ENCODE measurements at places on chromosomes 2 and 18. TPM values are rescaled to one million over a fixed set of nuclear protein-coding genes. Genes with fewer than 3 reads are reported as not detected.
A peak's percentile ranks its signal among the peaks of the same experiment; 100 is the strongest.

The STARD6 gene
- not detected for total RNA-seq

DNA sequence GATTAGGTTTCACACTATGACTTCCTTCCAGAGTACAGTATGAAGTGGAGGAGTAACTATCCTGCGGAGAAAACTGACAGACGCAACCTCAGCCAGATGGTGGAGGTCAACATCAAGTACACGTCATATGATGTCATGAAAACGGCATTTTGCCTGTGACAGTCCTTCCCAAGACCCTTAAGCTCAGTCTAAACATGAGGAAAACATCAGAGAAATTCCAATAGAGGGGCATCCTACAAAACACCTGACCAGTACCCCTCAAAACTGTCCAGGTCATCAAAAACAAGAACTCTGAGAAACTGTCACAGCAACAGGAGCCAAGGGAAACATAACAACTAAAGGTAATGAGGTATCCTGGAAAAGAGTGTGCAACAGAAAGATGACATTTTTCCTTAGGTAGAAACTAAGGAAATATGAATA, 1.7 kb downstream of the RNU4ATAC start:
- H3K4me1 ChIP-seq, result peaks cover 21% of the 10 kb centered on the region
- no peak for DNase-seq
- no peak overlapping the region for H3K4me3 ChIP-seq
- no peak overlapping the region for H3K27ac ChIP-seq
- H3K36me3 ChIP-seq, result no peaks in the 10 kb centered on the region

DNA sequence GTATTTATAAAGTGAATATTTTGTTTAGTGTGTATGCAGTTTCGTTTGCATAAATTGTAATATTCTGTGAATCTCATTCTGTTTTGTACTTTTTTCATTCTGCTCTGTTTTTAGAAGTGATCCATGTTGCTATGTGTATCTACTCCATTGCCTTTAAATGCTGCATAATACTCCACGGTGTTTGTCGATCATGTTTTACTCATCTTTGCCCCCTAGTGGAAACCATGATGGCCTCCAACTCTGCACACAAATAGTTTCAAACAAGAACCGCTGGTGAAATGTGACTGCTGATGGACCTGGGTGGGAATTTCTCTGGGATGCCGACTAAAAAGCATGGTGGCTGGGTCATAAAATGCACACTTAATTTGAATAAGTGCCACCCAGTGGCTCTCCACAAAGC, 32.0 kb upstream of the SKOR2 start:
- H3K27ac ChIP-seq, result no peak overlapping the region
- H3K36me3 ChIP-seq, result no peaks in the 10 kb centered on the region
- DNase-seq, result no peak
- H3K4me3 ChIP-seq, result no peak overlapping the region
- no peaks in the 10 kb centered on the region for H3K4me1 ChIP-seq

- no peaks in the 10 kb centered on the region for H3K36me3 ChIP-seq
- no peak overlapping the region for H3K27ac ChIP-seq
- no peaks in the 10 kb centered on the region for H3K27me3 ChIP-seq
- no peak overlapping the region for H3K4me3 ChIP-seq
- no peaks in the 10 kb centered on the region for H3K4me1 ChIP-seq
Measured at GRCh38 chr2:65583061-65583460, 150.7 kb upstream of the SPRED2 start.

DNA sequence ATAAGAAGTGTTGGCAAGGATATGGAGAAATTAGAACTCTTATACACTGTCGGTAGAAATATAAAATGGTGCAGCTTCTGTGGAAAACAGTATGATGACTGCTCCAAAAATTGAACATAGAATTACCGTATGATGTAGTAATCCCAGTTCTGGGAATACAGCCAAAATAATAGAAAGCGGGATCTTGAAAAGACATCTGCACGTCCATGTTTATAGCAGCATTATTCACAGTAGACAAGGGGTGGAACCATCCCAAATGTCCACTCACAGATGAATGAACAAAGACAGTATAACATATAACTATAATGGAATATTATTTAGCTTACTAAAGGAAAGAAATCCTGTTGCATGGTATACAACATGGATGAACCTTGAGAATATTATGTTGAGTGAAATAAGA, 257.7 kb downstream of the TDRD15 start:
- no peaks in the 10 kb centered on the region for H3K36me3 ChIP-seq
- H3K27ac ChIP-seq, result no peak overlapping the region
- no peaks in the 10 kb centered on the region for H3K4me1 ChIP-seq
- no peak for DNase-seq
- H3K4me3 ChIP-seq, result no peak overlapping the region

DNA sequence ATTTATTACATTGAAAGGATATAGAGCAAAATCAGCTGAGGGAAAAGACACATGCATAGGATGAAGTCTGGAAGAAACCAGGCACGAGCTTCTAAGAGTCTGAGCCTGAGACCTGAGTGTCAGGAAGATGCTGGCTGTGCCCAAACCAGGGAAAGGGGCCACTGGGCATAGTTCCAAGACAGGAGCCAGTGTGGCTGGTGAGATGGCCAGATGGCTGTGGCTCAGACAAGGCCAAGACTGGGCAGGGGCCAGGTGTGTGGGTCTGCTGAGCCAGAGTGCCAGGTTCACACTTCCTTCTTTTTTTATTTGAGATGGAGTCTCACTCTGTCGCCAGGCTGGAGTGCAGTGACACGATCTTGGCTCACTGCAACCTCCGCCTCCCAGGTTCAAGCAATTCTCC, 95.5 kb upstream of the ATG16L1 start:
- H3K36me3 ChIP-seq, result peaks cover 84% of the 10 kb centered on the region
- no peaks in the 10 kb centered on the region for H3K4me1 ChIP-seq
- H3K4me3 ChIP-seq, result no peak overlapping the region
- H3K27me3 ChIP-seq, result no peaks in the 10 kb centered on the region
- no peak overlapping the region for H3K27ac ChIP-seq

DNA sequence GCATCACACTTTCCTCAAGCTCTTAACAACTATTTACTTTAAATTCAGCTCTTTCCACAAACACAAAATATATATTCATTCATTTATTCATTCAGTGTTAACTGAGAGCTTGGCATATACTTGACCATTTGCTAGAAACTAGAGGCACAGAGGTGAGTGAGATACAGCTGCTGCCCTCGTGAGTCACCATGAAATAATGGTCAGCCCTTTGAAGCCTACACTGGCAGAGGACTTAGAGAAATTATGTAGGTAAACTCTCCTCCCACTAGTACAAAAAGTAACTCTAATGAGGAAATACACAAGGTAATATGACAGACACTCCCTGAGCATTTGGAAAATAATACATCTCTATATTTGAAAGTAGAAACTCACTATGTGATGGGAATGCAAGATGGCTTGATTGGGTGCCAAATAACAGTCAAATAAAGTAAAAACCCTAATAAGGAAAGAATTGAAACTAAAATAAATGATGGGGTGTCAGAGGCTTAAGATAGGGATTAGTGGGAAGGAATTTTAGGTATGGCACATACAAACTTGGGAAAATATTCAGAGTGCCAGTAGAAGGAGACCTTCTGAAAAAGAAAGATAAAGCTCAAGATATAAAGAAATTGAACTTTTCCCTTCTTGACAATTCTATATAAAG, 61.1 kb downstream of the ANTXR1 start:
- DNase-seq, result no peak
- H3K27me3 ChIP-seq, result peaks cover 10% of the 10 kb centered on the region
- no peaks in the 10 kb centered on the region for H3K36me3 ChIP-seq
- H3K4me3 ChIP-seq, result no peak overlapping the region
- no peak overlapping the region for H3K27ac ChIP-seq

GRCh38 chr2:152189622-152190495, 14.3 kb upstream of the STAM2 start:
- H3K4me3 ChIP-seq, result no peak overlapping the region
- peaks cover 13% of the 10 kb centered on the region for H3K27me3 ChIP-seq
- H3K27ac ChIP-seq, result no peak overlapping the region

The DIPK1C gene
- total RNA-seq, result not detected

DNA sequence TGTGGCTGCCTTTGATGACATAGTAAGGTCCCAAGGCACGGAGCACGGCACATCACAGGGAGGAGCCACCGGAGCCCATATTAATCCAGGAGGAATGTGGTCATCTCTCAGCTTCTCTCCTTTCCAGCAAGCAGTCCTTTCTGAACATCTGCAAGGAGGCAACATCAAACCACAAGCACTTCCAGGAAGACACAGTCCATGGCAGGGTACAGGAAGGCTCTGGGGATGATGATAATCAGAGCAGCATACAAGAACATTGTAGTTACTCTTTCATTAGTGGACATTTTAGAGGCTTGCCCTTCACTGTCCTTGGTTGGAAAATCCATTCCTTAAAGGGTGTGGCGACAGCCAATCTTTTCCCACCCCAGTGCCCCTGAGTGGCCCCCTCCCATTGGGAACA, 31.1 kb downstream of the YPEL5 start:
- H3K4me1 ChIP-seq, result no peaks in the 10 kb centered on the region
- H3K36me3 ChIP-seq, result no peaks in the 10 kb centered on the region
- no peak overlapping the region for H3K27ac ChIP-seq
- no peak for DNase-seq
- H3K4me3 ChIP-seq, result no peak overlapping the region

DNA sequence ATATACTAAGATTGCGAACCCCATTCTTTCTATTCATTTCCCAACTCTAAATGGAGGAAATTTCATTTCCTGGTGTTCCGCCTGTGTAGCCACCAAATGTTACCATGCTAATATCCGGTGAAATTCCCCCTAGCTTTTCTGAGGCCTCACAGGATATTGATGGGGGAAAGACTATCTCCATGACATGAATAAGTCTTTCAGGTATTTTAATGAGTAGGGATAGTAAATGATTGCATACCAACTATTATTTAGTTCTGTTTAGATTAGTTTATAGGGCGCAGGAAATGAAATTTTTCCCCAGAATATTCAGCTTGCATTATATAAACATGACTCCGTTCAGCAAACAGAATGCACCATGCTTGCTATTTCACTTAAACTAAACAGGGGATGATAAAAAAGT, 55.4 kb downstream of the COL5A2 start:
- H3K4me1 ChIP-seq, result no peaks in the 10 kb centered on the region
- no peaks in the 10 kb centered on the region for H3K27me3 ChIP-seq
- no peak overlapping the region for H3K4me3 ChIP-seq
- H3K27ac ChIP-seq, result no peak overlapping the region

The ARL6IP6 gene
- 19.9 TPM for total RNA-seq

The RANBP2 gene
- total RNA-seq, result 155 TPM

The LOXHD1 gene
- not detected for total RNA-seq

DNA sequence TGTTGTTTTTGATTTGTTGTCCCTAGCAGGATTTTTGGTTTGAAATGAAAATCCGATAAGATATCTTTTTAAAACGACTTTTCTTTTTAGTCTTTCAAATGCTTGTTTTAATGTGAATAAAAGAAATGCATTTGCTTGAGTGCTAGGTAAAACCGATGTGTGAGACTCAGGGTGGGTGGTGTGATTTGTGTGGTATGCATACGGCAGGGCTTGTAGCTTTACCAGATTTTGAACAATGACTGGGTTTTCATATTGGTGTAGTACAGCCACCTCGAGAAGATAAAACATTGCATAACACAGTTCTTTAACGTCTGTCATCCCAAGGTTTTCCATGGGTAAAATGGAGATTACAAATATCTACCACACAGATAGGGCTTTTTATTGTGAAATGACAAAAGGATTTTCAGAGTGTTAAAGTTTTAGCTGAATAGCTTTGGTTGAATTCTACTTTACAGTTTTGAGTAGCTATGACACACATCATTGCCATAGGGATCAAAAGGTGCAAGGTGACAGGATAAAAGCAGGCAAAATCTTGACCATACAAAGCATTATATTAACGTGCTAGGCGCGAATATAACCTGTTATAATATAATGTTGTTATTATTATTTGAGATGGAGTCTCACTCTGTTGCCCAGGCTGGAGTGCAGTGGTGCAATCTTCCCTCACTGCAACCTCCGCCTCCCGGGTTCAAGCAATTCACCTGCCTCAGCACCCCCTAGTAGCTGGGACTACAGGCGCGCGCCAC, 824 bp upstream of the ZNF638 start:
- peak overlapping the region; percentile 88 for H3K4me3 ChIP-seq
- peaks cover 35% of the 10 kb centered on the region for H3K4me1 ChIP-seq
- H3K36me3 ChIP-seq, result peaks cover 3% of the 10 kb centered on the region
- no peak overlapping the region for H3K27ac ChIP-seq
- no peak for DNase-seq

- DNase-seq, result no peak
- no peaks in the 10 kb centered on the region for H3K4me1 ChIP-seq
- no peaks in the 10 kb centered on the region for H3K27me3 ChIP-seq
Measured at GRCh38 chr2:235810846-235811245, 317.0 kb downstream of the AGAP1 start.

- no peaks in the 10 kb centered on the region for H3K27me3 ChIP-seq
- DNase-seq, result no peak
- H3K4me1 ChIP-seq, result no peaks in the 10 kb centered on the region
- no peak overlapping the region for H3K4me3 ChIP-seq
- no peak overlapping the region for H3K27ac ChIP-seq
- no peaks in the 10 kb centered on the region for H3K36me3 ChIP-seq
Measured at GRCh38 chr2:223169830-223170605, 118.0 kb downstream of the KCNE4 start.

The MREG gene
- 10.8 TPM for total RNA-seq

- no peak for DNase-seq
- no peak overlapping the region for H3K4me3 ChIP-seq
- no peak overlapping the region for H3K27ac ChIP-seq
Measured at GRCh38 chr2:173296235-173296634, 58.4 kb upstream of the CDCA7 start.

The RGPD3 gene
- 0.44 TPM for total RNA-seq

- H3K27me3 ChIP-seq, result no peaks in the 10 kb centered on the region
- no peak for DNase-seq
- H3K4me3 ChIP-seq, result no peak overlapping the region
- no peak overlapping the region for H3K27ac ChIP-seq
- no peaks in the 10 kb centered on the region for H3K36me3 ChIP-seq
- no peaks in the 10 kb centered on the region for H3K4me1 ChIP-seq
Measured at GRCh38 chr2:111654829-111655228, 229.2 kb downstream of the ANAPC1 start.

- no peak overlapping the region for H3K4me3 ChIP-seq
- no peak for DNase-seq
- H3K27me3 ChIP-seq, result no peaks in the 10 kb centered on the region
- no peak overlapping the region for H3K27ac ChIP-seq
- H3K36me3 ChIP-seq, result no peaks in the 10 kb centered on the region
Measured at GRCh38 chr2:8701681-8702379, 20.0 kb downstream of the ID2 start.

DNA sequence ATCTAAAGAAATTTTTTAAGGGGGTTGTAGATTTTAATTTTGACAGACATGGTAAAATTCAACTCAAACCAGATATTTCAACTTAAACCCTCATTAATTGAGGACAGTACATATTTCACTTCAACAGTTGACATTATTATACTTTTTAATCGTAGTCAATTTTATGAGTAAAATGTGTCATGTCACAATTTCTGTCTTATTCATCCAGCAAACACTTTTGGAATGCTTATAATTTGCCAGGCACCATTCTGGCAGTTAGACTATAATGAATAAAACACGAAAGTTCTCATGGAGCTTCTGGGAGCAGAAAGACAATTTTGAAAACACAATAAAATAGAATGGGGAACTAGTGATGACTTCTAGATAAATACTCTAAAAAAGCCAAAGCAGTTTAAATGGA, 1094.8 kb downstream of the SUCLG1 start:
- no peaks in the 10 kb centered on the region for H3K27me3 ChIP-seq
- no peak overlapping the region for H3K4me3 ChIP-seq
- no peaks in the 10 kb centered on the region for H3K36me3 ChIP-seq
- DNase-seq, result no peak
- no peaks in the 10 kb centered on the region for H3K4me1 ChIP-seq

Measured in CD4-positive, CD25-positive, alpha-beta regulatory T cell (primary cell).